ENCODE measurements at places on chromosomes 1 and 21. TPM values are rescaled to one million over a fixed set of nuclear protein-coding genes. Genes with fewer than 3 reads are reported as not detected.

The SPRR2E gene
- not detected for polyA plus RNA-seq

The KCNH1 gene
- polyA plus RNA-seq = 0.25 TPM

The NGF gene
- 1.4 TPM for polyA plus RNA-seq

The ATP1A4 gene
- polyA plus RNA-seq = 0.27 TPM

The MKNK1 gene
- 40.9 TPM for polyA plus RNA-seq

- DNase-seq = no peak
These were observed 9.3 kb upstream of the S100A10 start for GRCh38 chr1:152002960-152003359.

- DNase-seq = no peak
These were observed 17.1 kb downstream of the SCAF4 start for GRCh38 chr21:31714741-31715365.

DNA sequence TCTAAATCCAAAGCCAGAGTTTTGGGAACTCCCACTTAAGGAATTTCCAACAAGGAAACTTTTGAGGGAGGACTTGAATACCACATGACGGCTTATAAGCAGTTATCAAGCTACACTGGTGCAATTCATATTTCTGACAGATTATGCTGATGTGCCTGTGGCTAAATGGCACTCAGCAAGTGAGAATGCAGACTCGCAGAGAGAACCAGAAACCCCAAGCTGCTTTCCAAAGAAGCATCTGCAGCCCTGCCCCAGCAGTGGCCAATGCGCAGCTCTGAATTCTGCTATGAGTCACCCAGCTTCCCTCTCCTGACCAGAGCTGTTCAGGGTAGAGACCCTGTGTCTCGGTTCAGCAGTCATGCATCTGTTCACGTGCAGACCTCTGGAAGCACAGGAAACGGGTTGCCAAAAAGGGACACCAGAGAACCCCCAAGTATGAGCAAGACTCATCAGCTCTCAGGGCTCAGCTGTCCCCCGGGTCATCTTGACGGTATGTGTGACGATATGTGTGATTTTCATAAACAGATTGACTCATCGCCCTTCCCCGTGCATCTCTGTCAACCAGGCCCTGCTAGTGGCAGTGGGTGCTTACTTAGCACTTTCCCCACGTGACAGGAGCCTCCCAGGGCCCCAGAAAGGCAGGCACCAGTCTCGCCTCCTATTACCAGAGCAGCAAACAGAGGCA is 76.3 kb downstream of the ITPKB start:
- DNase-seq = peak; percentile 57

- DNase-seq = no peak
These were observed 1.0 kb downstream of the TMEM51 start for GRCh38 chr1:15154480-15155036.

GRCh38 chr21:35748678-35749314 is 311.5 kb downstream of the SETD4 start:
- DNase-seq = no peak

- DNase-seq = no peak
These were observed 497 bp upstream of the FUCA1 start for GRCh38 chr1:23868557-23869016.

GRCh38 chr1:225763716-225764548 is 13.7 kb upstream of the SRP9 start:
- no peak for DNase-seq

DNA sequence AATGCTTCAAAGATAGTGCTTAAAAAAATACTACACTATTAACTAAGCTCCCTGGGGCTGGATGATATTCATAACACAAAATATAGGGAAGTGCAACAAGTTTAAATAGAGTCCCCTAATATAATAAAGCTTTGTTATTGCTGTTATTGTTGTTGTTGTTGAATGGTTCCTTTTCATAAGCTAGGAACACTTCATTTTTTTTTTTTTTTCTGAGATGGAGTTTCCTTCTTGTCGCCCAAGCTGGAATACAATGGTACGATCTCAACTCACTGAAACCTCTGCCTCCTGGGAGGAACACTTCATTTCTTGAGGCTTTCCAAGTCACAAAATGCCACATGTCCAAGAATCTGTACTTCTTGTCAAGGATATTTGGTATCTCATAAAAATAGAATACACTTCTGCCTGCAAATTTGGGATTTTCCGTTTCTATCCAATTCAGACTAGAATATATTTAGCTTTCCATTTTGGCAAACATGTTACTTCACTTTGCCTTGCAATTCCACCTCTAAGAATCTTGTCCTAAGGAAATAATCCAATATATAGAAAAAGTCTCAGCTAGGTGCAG is 21.1 kb downstream of the WDR47 start:
- no peak for DNase-seq

Measured in large intestine (tissue), 12 donors.